AG09319 (cell line): ENCODE measurements at places on chromosomes 4 and X.

DNA sequence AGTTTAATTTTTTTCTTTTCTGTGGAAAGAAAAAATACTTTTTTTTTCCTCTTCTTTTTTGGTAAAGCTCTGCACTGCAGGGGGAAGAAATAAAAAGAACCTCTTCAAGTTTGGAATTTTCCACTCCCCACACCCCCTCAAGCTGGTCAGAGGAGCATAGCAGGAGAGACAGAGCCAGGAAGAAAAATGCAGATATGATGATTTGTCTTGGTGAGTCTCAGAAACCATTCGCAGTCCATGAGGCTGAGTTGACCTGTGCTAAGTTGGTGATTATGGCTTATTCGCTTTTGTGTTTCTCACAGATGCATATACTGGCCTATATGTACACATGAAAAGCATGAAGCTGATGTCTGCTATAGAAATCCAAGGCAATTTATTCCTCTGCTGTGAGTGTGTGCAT is 205.9 kb downstream of the LDB2 start:
- DNase-seq: no peak

DNA sequence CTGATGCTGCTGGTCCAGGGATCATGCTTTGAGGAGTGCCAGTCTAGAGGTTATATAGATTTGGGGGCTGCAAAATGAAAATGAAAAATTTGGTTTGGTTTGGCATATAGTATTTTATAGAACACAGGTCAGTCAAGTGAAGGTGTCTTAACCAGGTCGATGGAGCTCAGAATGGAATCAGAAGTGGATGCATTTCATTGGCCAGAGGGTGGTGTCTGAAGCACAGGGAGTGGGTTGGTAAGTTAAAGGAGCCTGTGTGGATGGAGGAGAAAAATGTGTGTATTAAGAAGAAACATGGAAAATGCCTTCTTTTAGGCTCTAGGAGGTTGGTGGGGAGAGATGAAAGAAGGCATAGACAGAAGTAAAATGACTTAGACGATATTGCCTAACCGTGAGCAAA is 8.6 kb downstream of the GALNT7 start:
- DNase-seq: no peak

- no peak for DNase-seq
Measured at GRCh38 chr4:7654550-7655445, 220.1 kb upstream of the PSAPL1 start.

GRCh38 chrX:20001588-20001987 is 10.7 kb upstream of the BCLAF3 start:
- no peak for DNase-seq

DNA sequence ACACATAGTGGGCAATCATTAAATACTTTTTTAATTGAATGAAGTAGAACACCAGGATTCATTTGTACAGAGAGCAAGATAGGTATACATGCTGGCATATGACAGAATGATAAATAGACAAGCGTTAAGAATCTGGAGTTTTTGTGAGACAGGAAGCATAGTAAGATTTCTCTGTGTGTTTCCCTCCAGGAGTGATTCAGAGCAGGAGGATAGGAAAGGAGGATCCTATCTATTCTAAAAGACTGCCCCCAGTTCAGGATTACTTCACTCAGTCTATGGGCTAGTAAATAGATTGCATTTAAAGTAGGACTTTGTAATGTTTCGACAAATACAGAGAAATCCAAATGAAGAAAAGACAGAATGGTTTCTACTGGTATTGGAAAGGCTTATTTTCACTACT is 423.7 kb downstream of the PDGFC start:
- no peak for DNase-seq

DNA sequence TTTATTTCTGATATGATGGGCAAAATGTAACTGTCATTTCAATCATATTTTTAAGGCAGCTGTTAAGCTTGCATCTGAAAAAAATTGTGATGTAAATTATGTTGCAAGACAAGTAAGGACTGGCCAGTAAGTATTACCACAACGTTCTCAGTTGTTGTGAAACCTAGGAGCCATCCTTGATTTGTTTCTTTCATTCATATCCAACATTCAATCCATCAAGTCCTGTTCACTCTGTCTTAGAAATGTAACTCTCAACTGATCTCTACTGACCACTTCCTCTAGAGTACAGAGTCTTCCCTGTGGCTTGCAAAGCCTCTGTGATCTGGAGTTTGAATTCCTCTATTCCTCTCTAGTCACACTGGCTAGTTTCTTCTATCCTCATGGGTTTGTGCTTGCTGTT is 161.4 kb upstream of the MAD2L1 start:
- no peak for DNase-seq

GRCh38 chrX:132270699-132271098 is 51.5 kb upstream of the RAP2C start:
- peak; percentile 68 for DNase-seq
